ENCODE measurements at places on chromosomes 3 and 15.
A peak's percentile ranks its signal among the peaks of the same experiment; 100 is the strongest.

- DNase-seq, result no peak
These were observed 223.3 kb downstream of the UACA start for GRCh38 chr15:70539912-70540530.

DNA sequence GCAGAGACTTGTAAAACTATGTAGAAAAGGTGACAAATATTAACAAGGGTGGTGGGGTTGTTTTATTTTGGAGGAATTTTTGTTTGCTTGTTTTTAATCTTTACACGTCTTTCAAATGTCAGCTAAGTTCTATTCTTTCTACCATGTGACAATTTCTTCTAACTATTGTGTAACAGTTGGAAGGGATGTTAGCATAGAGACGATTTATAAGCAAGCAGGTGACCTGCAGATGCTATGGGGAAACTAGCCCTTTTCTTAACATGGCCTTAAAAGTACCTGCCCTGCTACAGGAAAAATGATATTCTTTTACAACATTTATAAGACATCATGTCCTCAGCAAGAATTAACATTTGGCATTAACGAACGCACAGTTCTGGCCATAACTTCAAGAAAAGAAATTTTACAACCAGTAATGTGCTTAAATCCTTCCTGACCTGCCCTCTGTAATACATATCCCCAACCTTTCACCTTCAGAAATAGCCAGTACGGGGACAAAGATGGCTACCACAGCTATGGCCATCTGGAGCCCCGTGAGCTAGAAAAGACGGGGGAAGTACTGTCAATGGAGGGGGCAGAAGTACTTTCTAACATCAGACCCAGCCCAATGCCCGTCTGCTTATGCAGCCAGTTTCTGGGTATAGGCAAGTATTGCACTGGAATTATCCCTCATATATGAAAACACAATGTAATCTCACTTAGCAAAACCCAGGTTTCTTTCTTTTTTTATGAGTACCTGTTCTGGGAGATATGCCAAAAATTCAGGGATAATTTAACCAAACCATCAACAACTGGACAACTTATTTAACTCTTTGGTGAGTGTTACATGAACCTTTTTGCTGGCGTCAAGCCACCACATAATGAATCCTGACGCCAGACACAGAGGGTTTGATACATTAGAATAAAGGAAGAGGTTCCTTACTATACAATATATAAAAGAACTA is 67.7 kb upstream of the NR2F2 start:
- no peak for DNase-seq

GRCh38 chr15:59256482-59256881 is 49.8 kb downstream of the LDHAL6B start:
- no peak for DNase-seq

GRCh38 chr3:65028024-65028423 is 340.2 kb upstream of the ADAMTS9 start:
- no peak for DNase-seq

- no peak for DNase-seq
These were observed 84.8 kb upstream of the ICE2 start for GRCh38 chr15:60563539-60564404.

GRCh38 chr15:66963710-66964109 is 101.7 kb upstream of the SMAD3 start:
- DNase-seq, result peak; percentile 92

- DNase-seq, result no peak
These were observed 23.3 kb downstream of the CTSH start for GRCh38 chr15:78921517-78921916.

GRCh38 chr3:178778589-178778988 is 242.4 kb downstream of the KCNMB2 start:
- DNase-seq, result no peak

DNA sequence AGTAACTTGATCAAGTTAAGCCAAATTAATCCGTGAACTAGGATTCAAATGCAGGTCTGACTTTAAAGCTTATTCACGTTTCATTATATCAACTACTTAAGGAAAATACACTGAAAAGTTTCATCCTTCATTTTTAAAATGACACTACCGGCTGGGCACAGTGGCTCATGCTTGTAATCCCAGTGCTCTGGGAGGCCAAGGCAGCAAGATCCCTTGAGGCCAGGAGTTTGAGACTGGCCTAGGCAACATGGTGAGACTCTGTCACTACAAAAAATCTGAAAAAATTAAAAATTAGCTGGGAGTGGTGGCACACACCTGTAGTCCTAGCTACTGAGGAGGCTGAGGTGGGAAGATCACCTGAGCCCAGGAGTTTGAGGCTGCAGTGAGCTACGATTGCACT is 3.7 kb downstream of the RUBCN start:
- no peak for DNase-seq

GRCh38 chr3:14425581-14426304 is 23.3 kb downstream of the SLC6A6 start:
- peak; percentile 93 for DNase-seq

GRCh38 chr3:190811775-190812480 is 50.6 kb downstream of the GMNC start:
- DNase-seq, result peak; percentile 59

DNA sequence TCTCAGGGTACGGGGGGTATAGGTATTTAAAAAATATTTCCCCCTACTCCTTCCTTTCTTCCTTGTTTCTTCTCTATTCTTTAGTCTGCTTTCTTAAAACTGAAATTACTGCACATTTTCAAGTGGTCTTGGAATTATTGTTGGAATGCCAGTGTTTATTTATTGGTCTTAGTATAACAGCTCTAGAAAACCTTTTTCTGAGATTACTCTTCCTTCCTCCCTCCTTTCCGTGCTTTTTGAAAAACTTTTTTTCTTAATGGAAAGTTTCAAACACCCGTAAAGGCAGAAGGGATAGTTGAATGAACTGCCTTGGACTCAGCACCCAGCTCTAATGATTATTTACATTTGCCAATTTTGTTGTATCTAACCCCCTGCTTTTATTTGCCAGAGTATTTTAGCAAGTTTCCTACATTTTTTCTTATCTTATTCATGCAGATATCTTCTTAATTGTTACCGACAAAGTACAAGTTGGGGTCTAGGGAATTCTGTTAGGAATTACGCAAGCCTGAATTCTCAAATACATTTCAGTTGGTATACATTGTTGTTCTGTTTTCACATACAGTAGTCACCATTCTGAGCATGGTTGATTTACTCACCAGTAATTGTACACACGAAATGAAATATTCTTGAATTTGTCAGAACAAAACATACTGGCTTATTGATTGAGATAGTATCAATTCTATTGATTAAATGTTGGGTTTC is 36.2 kb downstream of the KAT2B start:
- no peak for DNase-seq

GRCh38 chr3:65377637-65378036 is 661.1 kb downstream of the MAGI1 start:
- no peak for DNase-seq

DNA sequence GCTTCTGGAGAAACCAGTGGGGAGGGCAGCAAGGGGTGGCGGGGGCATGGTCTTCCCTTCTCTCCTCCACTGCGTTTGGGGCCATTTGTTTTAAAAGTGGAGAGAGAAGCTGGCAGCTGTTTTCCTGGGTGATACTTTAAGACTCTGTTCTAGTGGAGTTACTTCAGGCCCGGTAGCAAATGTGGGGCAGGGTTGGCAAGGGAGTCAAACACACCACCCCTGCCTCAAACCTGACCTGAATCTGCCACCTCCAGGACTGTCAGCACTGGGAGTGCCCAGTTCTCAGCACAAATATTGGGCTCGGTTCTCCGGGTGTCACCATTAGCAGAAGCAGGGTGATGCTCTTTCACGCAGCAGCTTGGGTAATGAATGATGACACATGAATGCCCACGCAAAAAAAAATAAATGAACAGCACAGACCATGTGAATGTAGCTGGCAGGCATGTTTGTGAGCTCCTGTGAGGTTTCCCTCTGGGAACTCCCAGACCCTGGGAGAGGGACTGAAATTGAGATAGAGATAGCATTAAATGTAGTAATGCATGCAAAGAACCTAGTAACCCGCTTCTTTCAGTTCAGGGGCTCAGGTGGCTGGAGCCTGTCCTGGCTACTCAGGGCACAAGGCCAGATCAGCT is 424.0 kb downstream of the MCTP2 start:
- DNase-seq, result no peak

GRCh38 chr15:51160484-51160883 is 65.8 kb upstream of the TNFAIP8L3 start:
- no peak for DNase-seq

- no peak for DNase-seq
These were observed 61.2 kb downstream of the RFTN1 start for GRCh38 chr3:16452261-16452660.

GRCh38 chr3:32705232-32705631 is 20.2 kb downstream of the CNOT10 start:
- DNase-seq, result no peak

GRCh38 chr3:105572501-105572900 is 205.8 kb downstream of the ALCAM start:
- no peak for DNase-seq

GRCh38 chr15:42150219-42150970 is 6.0 kb downstream of the PLA2G4F start:
- DNase-seq, result no peak

DNA sequence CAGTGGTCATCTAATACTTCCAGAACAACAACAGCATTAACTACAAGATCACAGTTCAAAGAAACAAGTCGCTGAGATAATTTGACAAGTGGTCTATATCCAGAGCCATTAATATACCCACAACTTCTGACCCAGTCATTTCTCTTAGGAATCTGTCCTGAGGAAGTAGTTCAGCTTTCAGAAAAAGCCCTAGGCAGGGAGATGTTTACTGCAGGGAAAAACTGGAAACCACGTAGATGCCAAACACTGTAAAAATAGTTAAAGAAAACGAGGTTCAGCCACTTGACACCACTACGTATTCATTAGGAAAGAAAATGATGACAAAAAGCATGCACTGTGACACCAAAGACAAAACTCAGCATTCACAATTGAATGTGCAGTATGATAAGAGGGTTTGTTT is 22.3 kb upstream of the CDCP1 start:
- no peak for DNase-seq

DNA sequence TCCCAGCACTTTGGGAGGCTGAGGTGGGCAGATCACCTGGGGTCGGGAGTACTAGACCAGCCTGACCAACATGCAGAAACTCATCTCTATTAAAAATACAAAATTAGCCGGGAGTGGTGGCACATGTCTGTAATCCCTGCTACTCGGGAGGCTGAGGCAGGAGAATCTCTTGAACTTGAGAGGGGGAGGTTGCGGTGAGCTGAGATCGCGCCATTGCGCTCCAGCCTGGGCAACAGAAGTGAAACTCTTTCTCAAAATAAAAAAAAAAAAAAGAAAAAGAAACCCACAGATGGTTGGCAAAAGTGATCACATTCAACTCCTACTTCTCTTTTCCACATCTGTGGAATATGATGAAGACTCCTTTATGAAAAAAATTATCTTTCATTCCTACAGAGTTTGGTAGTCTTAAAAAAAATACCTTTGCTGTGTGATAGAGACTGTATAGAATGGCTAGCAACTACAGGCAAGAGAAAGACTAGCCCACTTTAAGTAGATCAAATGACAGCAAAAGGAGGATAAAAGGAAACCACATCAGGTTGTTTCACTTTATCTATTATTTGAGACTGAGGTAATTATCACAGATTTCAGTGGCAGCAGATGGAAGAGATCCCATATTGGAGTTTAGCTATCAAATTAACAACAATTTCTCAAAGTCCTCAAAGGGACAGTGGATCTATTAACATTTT is 172.9 kb upstream of the TSPAN3 start:
- no peak for DNase-seq

Measured in inflammatory macrophage treated with lipopolysaccharide for 4 hours (primary cell).